H54 (cell line): ENCODE measurements at places on chromosomes 16 and 17.
A peak's percentile ranks its signal among the peaks of the same experiment; 100 is the strongest.

DNA sequence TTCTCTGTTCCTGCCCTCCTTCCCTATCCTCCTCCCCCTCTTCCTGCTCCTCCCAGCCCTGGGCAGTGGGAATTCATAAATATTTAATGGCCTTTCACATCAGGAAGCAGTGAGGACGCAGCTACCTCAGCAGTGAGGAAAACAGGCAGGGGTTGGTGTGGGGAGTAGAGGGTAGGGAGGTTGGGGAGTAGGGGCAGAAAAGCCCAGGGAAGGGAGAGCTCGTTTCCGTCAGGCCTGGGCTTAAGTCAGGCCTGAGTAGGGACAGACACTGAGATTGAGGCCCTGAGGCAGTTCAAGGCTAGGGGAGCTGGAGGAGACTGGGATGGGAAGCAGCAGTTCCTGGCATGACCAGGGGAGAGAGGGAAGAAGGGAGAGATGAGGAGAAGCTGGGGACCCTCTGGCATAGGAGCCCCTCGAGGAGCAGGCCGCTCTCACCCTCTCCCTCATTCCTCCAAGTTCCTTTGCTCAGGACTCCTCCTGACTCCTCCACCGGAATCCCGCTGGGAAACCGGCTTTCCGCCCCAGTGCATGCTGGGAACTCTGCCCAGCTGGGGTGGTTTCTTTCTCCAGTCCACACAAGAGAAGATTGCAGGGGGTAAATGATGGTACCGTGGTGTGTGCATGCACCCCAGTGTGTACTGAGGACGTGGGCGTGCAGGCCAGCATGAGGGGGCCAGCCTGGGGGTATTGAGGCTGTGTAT is 6.2 kb downstream of the SAMD14 start:
- DNase-seq = no peak

DNA sequence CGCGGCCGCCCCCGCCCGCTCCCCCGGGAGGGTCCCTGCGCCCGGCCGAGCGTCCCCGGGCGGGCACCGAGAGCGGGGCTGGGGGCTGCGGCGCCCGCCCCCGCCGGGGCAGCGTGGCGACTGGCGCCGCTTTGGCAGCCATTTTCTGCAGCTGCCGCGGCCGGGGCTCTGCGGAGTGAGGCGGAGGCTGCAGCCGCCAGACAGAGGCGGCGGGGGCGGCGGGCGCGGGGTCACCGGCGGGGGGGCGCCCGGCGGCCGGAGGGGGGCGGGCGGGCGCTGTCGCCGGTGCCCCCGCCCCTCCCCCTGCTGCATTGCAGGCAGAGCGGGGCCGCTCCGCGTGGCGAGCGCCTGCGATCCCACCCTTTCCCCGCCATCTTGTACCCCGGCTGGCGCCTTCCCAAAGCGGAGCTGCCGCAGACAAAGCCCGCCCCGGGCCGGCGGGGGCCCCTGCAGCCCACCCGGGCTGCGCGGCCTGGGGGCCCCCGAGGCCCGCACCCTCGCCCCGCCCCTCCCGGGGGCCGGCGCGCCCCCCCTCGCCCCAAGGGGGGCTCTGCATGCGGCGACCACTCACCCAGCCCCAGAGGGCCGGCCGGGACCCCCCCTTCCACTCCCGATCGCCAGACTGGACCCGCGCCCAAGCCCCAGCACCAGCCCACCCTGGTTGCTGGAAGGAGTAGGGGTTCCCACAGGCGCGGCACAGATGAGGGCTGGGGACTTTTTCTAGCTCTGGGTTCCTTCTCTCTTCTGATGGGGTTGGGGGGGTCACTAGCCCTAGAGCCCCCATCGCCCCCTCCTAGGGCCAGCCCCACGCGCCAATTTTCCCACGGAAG is 16.6 kb upstream of the CBX8 start:
- DNase-seq = peak; percentile 40

DNA sequence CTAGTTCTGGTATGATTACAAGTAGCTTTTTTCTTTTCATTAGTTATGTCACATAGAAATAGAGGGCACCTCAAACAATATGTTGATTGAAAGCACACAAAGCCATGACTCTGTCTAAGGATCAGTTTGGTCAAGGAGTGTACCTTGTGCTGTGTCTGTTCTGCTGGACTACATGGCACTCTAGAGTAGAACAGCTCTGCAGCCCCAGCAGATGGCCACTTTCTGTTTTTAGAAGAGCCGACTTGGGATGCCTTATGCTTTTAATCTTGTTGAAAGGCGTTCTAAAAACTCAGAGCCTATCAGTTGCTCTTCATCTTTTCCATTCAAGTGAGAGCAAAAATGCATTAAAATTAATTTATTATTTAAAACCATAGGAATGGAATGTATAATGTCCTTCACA is 49.3 kb upstream of the CA10 start:
- DNase-seq = no peak

DNA sequence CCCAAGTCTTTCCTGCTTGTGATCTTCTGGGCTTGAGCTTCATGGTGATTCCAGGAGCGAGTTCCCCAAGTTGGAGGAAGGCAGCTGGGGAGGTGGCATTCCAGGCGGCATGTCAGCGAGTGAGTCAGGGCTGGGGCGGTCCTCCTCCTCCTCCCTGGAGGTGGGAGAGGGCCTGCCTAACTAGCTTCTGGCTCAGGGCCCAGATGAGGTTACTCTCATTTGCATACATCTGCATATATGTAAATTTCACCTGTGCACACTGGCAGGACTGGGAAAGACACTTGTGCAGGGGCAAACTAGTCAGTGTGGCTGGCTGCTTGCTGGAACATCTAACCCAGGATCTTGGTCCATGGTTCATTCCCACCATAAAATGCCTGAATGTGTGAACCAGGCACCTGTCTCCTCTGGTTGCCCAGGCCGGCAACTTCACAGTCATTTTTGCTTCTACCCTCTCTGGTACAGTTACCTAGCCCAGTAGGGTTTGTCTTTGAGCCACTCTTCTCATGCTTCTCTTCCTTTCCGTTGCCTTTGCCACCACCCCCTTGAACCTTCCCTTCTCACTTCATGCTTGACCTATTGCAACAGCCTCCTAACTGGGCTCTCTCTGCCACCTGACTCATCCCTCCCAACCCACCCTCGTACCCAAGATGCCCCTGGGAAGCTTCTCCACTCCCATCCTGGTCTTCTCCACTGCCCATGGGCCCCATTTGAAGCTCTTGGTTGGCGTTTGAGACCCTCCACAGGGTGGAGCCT is 9.6 kb upstream of the DLX4 start:
- peak; percentile 85 for DNase-seq

- no peak for DNase-seq
Measured at GRCh38 chr17:81510785-81511553, 1.6 kb downstream of the ACTG1 start.

DNA sequence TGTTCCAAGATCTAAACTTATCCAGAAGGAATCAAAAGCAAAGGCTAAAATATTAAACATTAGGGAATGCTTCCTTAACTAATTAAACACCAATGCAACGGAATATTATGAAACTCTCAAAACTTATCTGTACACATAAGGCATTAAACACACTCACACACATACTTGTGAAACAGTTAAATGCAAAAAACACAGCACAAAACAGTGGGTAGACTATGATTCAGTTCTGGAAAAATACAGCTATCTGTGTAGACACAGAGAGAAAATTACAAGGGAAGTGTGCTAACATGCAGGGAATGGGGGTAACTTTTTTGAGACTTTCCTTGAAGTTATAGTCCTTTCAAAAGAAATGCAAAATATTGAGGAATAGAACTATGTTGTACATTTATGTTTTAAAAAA is 36.7 kb upstream of the CCL1 start:
- no peak for DNase-seq

DNA sequence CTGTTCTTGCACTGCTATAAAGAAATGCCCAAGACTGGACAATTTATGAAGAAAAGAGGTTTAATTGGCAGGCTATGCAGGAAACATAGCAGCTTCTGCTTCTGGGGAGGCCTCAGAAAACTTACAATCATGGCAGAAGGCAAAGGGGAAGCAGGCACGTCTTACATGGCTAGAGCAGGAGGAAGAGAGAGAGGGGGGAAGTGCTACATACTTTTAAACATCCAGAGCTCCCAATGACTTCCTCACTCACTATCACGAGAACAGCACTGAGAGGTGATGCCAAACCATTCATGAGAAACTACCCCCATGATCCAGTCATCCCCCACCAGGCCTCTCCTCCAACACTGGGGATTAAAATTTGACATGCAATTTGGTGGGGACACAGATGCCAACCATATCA is 13.3 kb downstream of the WFIKKN2 start:
- DNase-seq = no peak

GRCh38 chr17:49939318-49939717 is 29.7 kb upstream of the DLX4 start:
- no peak for DNase-seq

DNA sequence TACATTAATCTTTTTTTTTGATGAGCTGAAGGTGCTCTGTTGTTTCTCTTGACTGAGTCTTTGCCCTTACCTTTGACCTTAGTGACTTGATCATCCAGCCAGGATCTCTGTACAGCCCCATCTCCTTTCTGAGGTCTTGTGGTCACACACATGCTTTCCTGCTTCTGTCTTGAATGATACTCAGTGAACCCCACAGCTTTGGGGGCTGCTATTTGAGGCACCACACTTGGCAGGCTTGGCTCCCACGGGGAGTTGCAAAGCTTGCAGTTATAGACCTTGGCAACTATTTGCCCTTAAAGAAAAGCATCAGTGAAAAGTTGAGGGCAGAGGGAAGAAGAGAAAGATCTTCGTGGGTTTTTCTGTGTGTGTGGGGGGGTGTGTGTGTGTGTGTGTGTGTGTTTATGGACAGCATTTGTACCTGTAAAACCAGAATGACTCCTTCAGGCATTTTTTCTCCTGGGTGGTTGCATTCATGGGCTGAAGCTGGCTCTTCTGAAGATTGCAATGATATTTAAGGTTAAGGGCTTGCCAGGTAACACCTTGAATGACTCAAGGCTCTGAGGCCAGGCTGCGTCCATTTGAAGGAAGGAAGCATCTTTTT is 101.6 kb downstream of the MSI2 start:
- no peak for DNase-seq

DNA sequence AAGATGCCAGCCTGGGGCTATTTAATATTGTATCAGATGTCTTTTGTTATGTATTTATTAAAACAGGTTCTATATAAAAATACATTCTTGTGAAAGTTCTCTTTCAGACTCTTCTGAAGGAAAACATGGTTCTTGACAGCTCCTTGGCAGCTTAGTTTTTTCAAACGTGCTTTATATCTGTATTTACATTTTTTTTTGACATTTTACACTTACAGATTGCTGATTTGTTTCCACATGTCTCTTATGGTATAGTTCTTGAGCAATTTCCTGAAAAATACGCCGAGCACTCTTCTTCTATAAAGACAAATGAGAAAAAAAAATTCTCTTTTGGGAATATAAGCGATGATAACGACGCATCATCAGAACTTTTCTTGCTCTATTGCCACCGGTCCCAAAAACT is 9.5 kb downstream of the IGSF6 start:
- DNase-seq = no peak

DNA sequence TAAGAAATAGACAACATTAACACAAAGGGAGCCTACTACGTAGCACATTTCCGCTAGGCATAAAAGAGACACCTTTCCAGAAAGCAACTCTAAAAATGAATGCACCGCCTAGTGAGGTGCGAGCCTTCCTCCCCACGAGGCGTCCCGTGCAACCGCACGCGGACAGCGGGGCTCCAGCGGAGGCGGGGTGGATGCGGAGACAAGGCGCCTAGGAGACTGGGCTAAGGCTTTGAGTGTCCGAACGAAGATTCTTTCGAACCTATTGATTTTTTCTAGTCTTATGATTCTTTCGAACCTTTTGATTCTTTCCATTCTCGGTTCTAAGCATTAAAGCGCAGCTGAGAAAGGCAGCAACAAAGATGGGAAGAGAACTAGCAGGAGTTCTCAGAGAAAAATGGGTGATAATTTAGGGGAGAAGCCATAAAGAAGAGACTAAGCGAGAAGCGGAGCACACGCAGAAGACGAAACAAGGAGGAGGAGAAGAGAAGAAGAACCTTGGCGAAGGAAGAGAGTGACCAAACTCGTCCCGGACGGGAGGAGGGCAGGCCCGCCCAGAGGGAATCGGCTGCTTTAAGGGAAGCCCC is 394 bp upstream of the CPD start:
- DNase-seq = no peak

DNA sequence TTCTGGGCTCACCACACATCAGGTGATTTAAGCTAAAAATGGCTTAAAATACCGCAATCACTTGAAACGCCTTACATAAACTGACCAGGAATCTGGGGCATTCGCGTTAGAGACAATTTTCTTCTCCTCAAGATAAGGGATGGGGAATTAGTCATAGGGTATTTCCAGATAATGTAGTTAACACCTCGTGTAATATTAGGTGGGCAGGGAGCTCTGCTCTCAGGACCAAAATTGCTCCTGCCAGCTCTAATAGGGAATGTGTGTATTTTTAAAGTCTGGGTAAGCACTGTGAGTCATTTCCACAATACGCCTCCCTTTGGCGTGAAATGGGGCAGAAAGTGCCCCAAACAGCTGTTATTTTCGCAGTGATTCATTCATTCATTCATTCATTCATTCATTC is 408.6 kb downstream of the MAF start:
- DNase-seq = no peak

GRCh38 chr17:81418710-81419318 is 23.6 kb downstream of the BAHCC1 start:
- no peak for DNase-seq

DNA sequence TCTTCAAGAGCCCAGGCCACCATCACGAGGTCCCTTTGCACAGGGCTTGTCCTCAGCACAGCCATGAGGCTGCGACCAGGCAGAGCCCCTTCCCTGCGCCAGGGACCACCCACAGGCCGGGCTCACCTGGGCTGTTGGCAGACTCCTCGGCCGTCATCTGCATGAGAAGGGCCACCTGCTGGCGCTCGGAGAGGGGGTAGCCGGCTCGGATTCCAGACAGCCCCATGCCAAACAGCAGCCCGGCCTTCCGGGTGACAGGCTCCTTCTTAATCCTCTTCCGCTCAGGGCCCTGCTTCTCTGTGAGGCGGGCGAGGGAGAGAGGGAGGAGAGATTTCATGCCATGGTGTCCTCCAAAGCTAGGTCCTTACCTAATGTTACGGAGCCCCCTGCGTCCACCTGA is 73.4 kb downstream of the ZNF778 start:
- no peak for DNase-seq

DNA sequence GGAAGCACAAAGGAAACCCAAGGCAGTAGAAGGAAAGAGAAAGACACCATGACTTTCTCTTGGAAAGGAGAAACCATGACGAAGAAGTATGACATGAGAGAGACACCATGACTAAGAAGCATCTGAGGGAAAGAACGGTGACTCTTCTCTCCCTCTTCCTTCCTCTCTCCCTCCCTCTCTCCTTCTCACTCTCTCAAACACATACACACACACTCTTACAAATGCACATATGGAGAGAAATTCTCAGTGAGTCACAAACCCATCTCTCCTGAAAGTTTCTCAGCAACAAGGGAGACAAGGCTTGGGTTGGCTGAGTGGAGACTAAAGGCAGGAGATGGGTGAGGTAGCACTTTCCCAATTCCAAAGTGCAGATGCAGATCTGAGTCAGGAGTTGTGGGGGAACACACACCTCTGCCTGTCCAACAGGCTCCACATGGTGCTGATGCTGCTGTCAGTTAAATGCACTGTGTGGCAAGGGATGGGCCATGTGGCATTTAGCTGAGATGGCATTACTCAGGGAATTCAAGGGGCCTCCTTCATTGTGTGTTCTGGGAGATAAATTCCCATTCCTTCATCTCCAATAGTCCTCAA is 336.7 kb upstream of the C16orf82 start:
- DNase-seq = no peak

- no peak for DNase-seq
Measured at GRCh38 chr17:48643697-48644012, 17.5 kb upstream of the HOXB9 start.

- no peak for DNase-seq
Measured at GRCh38 chr16:88769617-88770460, 15.2 kb downstream of the PIEZO1 start.

GRCh38 chr16:1727651-1728624 is 21.9 kb downstream of the MAPK8IP3 start:
- DNase-seq = no peak
